ENCODE measurements at places on chromosomes 5 and 9.

- no peak for DNase-seq
These were observed 15.8 kb upstream of the TMED9 start for GRCh38 chr5:177576169-177576568.

DNA sequence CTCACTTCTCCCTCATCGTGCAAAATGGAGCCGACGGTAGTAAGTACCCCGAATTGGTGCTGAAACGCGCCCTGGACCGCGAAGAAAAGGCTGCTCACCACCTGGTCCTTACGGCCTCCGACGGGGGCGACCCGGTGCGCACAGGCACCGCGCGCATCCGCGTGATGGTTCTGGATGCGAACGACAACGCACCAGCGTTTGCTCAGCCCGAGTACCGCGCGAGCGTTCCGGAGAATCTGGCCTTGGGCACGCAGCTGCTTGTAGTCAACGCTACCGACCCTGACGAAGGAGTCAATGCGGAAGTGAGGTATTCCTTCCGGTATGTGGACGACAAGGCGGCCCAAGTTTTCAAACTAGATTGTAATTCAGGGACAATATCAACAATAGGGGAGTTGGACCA, 979 bp downstream of the PCDHGA12 start:
- no peak for DNase-seq

- DNase-seq: no peak
These were observed 51.4 kb downstream of the NEURL1B start for GRCh38 chr5:172692451-172692850.

- DNase-seq: no peak
These were observed 267.0 kb downstream of the SEC61B start for GRCh38 chr9:99489060-99489413.

- DNase-seq: no peak
These were observed 206.8 kb upstream of the SLC24A2 start for GRCh38 chr9:19995619-19996018.

DNA sequence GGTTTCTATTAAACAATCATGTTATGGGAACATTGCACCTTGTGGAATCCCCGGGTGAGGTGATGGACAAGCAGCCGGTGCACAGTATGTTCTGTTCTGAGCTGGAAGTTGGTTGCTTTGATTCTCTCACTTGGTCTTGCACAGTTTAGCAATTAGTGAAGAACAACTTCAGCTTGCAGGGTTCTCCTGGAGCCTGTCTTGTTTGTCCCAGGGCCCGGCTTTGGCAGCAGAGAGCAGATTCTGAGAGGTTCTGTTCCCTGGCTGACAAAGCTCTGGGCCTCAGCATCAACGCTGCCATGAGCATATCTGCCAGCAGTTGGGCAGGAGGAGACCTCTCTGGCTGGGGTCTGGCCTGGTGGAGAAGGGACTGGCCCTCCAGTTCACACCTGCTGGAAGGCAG, 16.9 kb downstream of the GADD45G start:
- no peak for DNase-seq

All from activated T-cell treated with anti-CD3 and anti-CD28 coated beads for 4 hours (primary cell).